Stimulated activated CD8-positive, alpha-beta memory T cell treated with anti-CD3 and anti-CD28 coated beads, Interleukin-7, amount 100 ng/mL, for 48 hours (primary cell): ENCODE measurements at places on chromosomes 1 and 21.

- no peak for DNase-seq
Measured at GRCh38 chr1:160548183-160548582, 25.1 kb upstream of the SLAMF6 start.

DNA sequence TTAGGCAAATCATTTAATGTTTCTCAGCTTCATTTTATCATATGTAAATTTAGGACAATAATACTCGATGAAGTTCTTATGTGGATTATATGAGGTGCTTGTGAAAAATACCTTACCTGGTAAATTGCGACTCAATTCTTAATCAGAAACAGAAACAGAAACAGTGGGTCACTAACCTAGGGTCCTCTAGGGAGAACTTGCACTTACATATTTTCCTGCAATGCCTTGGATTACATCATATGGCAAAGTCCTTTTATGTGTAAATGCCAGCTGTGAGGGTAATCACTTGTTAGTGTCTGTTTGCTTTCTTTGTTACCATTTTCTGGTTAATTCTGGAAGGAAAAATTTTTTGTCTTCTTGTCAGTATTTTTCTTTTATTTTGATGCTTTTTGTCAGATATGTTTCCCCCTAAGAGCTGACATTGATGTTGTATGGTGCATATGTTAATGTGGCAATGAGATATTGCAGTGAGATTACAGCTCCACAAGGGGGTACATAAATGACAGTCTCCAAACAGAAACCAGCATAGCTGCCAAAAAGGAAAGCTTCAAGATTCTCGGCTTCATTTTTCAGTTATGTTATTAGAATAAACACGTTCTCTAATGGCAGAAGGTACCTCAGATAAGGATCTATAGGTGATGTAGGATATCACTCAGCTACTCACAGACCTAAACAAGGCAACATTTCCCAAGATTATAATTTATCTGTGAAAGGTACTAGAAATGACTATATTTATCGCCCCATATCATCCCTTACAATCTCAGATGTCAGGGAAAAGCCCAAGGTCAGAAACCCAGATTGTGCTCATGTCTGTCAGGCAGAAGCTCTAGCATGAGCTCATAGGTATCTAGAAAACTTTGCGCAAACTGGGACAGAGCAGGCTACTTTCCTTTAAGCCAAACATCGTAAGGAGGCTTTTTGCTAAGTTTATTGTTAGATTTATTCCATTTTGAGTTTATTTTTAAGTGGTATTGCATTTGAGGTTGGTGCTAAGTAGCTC is 119.9 kb downstream of the FASLG start:
- no peak for DNase-seq

DNA sequence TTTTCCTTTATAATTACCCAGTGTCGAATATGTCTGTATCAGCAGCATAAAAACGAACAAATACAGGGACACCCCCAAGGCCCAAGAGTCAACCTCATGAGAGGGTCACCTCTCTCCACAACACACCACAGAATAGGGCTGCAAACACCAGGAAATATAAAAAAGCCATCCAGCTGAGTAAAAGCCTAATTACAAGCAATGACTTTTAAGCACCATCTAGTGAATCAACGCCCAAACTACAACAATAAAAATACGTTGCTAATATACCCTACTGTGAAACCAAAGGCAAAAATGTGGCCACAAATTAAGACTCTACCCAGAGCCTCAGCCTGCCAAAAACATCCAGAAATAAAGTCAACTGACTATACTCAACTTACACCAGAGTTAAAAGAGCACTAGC is 817.9 kb upstream of the NEGR1 start:
- no peak for DNase-seq

- no peak for DNase-seq
Measured at GRCh38 chr21:43696214-43696613, 22.7 kb upstream of the PDXK start.

DNA sequence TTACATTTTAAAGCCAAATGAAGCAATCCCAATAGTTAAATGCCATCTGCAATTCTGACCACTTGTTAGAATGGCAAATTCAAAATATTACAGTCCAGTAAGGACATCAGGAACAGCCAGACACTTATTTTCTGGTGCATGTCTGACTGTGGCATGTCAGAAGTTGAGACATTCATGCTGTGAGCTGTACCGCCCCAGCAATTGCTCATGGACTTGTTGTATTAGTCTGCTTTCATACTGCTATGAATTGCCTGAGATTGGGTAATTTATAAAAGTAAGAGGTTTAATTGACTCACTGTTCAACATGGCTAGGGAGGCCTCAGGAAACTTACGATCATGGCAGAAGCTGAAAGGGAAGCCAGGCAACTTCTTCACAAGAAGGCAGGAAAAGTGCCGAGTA is 19.1 kb downstream of the DDAH1 start:
- no peak for DNase-seq

- DNase-seq, result no peak
Measured at GRCh38 chr1:9289711-9290485, 2.8 kb upstream of the SPSB1 start.

DNA sequence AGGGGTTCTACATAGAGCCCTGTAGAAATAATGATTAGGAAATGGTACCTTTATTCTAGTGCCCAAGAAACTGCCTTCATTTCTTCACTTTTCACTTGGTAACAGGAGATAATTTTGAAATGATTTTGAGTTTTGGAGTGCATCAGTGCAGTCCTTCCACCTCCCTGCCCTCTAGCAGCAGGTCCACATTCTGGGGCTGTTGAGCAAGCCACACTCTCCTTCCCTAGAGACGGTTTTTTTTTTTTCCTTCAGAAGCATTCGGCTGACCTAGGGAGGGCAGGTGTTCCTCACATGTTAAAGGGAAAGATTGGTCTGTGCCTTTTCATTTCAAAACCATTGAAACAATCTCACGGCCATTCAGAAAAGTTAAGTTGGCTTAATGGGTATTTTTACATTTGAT is 39.8 kb downstream of the SLC37A1 start:
- no peak for DNase-seq

- DNase-seq, result no peak
Measured at GRCh38 chr1:177646757-177647730, 322.8 kb downstream of the SEC16B start.
